ENCODE measurements at places on chromosomes 1 and 21. TPM values are rescaled to one million over a fixed set of nuclear protein-coding genes. Genes with fewer than 3 reads are reported as not detected.

Gene PDXK
- 68.7 TPM for total RNA-seq

Gene STIL
- 55.5 TPM for total RNA-seq

Gene COL6A2
- total RNA-seq: 143 TPM

Gene RHOU
- total RNA-seq: 17.6 TPM

Gene CTSS
- not detected for total RNA-seq

Gene DIPK1A
- 3.1 TPM for total RNA-seq

Gene SLC45A1
- 0.90 TPM for total RNA-seq

Gene SELL
- total RNA-seq: not detected

Data from H7 (cell line).